ENCODE measurements at places on chromosomes 4 and X.
A peak's percentile ranks its signal among the peaks of the same experiment; 100 is the strongest.

DNA sequence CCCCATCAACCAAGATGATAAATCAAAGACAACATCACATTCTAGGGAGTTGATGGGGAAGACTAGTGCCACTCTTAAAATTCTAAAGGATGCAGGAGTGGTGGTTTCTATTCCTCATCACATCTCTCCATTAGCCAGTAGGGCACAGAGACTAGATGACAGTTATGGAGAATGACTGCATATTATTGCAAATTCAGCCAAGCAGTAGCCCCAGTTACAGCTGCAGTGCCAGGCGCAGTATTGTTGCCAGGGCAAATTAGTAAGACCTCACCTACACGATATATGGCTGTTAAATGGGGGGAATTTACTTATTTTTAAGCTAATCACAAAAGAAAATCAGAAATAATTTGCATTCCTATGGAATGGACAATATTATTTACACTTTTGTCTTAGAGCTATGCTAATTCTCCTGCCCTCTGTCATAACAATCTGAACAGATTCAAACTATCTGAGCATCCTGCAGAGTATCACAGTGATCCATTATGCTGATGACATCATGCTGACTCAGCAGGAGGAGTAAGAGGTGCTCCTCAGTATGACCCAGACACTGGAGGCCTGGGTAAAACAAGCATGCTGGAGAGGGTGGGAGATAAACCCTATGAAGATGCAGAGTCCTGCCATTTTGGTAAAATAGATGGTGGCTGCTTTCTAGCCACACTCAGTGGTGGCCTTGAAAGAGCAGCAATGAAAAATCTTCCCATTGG is 24.7 kb downstream of the ETNPPL start:
- DNase-seq = no peak

DNA sequence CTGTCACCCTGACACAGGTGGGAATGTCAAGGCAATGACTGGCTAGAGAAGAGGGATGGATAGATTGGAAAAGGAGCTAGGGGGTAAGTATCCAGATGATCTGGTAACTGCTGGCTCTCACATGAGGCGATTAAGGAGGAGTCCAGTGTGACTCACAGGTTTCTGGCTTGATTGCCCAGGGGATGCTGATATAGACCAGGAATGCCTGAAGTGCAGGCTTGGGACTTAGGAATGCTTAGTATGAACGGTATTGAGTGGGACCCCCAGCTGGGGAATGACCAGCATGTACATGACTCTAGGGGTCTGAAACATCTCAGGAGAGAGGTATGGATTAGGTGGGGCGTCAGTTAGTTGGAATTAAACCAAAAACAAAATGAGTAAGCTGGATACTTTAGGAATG is 65.8 kb upstream of the PRPS1 start:
- no peak for DNase-seq

- DNase-seq = no peak
Observed at GRCh38 chrX:22395372-22395771, 122.7 kb downstream of the CBLL2 start.

- DNase-seq = no peak
Observed at GRCh38 chr4:2060611-2061185, 1.6 kb downstream of the NAT8L start.

DNA sequence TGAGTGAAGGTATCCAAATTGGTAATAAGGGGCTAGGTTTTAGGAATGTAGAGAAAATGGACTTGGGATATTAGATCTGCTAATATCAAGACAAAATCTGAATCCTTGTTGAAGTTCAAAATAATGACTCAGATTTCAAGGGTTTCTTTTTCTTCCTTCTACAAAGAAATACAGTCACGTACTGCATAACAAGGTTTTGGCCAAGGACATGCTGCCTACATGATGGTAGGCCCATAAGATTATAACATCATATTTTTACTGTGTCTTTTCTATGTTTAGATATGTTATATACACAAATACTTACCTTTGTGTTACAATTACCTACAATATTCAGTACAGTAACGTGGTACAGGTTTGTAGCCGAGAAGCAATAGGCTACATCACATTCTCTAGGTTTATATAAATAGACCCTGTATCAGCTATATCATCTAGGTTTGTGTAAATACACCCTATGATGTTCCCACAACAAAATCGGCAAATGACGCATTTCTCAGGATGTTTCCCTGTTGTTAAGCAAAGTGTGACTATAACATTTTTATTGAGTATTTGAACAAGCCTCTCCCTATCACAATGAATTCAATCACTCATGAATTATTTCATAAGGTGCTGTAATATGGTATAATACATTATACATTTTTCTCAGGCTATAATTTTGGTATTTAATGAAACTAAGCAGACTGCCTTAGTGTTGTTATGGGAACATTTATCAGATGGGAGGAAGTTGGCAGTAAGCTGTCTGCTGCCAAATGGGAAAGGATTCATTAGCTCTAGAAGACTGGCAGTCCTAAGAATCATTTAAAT is 186.3 kb downstream of the PPP3CA start:
- no peak for DNase-seq

GRCh38 chr4:123415977-123416376 is 19.4 kb downstream of the SPRY1 start:
- DNase-seq = peak; percentile 29

- no peak for DNase-seq
Observed at GRCh38 chr4:26183017-26183416, 137.8 kb upstream of the RBPJ start.

DNA sequence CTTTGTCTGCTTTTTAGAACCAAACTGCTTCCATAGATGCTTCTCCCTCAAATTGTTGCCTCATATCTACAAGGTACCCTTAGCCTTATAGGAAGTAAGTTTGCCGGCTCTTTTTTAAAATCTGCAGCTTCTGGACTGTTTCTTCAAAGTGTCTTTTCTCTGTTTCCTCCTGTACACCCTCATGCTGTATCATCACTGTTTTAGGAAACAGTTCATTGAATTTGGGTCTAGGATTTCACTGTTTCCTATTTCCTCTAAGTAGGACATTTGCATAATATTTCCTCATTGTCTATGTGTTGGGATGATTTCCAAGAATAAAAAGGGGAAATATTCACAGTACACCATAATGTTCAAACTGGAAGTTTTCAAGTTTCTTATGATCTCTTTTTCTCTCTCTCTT is 43.0 kb downstream of the BANK1 start:
- DNase-seq = no peak

GRCh38 chr4:188160406-188160805 is 21.2 kb downstream of the TRIML1 start:
- DNase-seq = no peak

GRCh38 chr4:130306566-130306965 is 1210.6 kb downstream of the C4orf33 start:
- DNase-seq = no peak

All from CD4-positive, alpha-beta T cell treated with Interleukin-21 for 1 hour (primary cell).